IMR-90 (cell line): ENCODE measurements at places on chromosomes 6 and 20.

DNA sequence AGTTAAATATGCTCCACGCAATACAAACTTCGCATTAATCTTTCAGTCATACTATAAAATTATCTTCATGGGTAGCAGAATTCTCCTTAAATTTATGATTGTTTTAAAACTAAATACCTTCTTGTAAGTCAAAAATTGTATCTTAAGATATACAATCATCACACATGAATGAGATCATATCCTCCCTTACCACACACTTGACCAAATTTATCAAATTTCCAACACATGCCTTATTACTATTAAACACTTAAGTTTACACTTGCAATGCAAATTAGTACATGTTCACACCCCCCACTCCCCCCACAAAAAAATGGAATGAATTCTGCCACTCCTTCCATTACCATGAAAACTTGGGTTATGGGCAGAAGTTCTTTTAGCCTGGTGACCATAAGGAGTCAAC is 13.8 kb downstream of the RANBP9 start:
- peak; percentile 18 for DNase-seq

DNA sequence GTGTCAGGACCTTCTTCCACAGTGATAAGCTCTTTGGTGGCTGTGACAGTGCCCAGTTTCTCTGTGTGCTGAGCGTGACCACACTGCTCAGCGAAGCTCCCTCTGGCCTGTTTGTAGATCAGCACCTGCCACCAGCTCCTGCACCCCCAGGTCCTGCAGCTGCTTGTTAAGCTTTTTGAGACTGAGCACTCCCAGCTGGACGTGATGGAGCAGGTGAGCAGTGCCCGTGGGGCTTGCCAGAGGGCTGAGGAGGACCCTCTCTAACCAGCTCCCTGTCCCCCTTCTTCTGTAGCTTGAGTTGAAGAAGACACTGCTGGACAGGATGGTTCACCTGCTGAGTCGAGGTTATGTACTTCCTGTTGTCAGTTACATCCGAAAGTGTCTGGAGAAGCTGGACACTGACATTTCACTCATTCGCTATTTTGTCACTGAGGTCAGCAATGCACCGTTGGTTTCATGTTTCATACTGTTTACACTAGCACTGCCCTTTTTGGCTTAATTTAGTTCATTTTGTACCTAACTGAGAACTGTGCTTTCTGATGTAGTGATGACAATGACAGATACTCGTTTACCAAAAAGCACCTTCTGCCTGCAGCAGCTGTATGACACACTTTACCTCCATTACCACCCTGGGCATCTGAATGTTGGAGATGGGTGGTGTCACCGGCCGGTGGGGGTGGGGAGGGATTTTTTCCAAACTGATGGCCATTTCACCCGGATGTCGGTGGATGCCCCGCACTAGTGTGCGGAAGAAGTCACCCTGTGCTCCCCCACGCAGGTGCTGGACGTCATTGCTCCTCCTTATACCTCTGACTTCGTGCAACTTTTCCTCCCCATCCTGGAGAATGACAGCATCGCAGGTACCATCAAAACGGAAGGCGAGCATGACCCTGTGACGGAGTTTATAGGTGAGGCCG is 12.5 kb downstream of the NELFCD start:
- DNase-seq: no peak

DNA sequence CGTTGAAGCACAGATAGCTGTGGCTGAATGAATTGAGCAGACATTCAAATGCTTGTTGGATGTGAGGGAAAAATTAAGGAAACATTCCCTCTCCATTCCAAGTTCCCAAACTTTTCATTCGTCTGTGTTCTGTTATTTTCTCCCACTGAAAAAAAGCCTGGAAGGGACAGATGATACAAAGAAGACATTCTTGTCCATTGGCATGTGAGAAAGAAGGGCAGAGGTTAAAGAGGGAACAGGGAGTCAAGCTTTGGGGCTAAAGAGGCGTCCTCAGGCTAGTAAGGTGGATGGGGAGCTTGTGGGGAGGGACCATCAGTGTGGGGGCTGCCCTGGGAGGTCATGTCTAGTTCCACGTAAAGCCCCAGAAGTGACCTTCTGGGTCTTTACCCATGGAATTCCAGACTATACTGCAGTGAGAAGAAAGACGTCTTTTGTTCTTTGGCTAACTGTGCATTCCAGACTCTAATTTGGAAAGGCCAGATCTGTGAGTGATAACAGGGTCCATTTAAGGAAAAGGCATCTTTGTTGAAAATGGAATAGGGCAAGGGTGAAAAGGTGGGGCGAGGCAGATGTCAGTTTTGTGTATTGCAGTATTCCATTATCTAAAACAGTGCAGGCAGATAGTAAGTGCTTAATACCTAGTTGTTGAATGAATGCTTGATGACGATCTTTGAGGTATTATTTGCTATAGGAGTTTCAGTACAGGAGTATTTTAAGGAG is 117.5 kb downstream of the SOX4 start:
- DNase-seq: no peak

DNA sequence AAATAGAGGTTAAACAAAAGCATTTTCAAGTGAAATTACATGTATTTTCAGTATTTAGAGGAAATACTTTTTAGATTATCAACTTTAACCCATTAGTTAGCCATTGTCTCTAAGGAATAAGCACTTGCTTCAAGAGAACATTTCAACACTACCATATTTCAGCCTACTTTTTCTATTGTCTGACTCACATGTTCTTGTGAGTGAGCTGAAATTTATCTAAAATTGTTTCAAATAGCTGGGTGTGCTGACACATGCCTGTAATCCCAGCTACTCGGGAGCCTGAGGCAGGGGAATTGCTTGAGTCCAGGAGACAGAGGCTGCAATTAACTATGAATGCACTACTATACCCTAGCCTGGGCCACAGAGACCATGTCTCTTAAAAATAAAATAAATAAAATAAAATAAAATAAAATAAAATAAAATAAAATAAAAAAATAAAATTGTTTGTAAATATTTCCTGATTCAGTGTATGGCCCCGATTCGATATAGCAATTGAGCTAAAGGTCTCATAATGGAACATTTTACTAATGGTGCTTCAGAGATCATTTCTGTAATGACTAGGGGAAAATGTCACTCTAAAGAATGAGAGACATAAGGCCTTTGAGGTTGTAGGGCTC is 324.6 kb upstream of the PLCB4 start:
- peak; percentile 57 for DNase-seq

GRCh38 chr6:52135217-52135616 is 47.8 kb upstream of the PKHD1 start:
- no peak for DNase-seq

DNA sequence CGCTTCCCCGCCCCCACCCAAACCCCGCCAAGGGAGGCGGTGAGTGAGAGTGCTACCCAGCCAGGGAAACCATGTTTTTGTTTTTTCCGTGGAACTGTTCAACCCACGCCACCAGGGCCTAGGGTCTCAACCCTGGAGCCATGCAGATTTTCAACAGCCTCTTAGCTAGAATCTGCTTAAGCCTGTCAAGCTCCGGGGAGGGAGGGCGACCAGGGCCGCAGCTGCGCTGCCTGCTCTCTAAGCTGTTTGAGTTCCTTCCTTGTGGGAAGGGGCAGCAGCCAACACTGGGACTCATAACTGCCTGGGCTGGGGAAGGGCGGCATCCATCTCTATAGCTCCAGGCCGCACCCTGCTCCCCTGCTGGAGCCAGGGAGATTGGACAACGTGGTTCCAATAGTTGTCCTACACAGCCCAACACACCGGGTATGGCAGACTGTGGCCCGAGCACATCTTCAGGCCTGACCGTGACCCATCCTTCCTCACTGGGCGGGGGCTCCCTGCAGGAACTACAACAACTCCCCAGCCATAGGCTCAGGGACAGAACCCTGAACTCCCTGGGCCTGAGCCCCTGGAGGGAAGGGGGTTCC is 1065.7 kb upstream of the MANEA start:
- no peak for DNase-seq

DNA sequence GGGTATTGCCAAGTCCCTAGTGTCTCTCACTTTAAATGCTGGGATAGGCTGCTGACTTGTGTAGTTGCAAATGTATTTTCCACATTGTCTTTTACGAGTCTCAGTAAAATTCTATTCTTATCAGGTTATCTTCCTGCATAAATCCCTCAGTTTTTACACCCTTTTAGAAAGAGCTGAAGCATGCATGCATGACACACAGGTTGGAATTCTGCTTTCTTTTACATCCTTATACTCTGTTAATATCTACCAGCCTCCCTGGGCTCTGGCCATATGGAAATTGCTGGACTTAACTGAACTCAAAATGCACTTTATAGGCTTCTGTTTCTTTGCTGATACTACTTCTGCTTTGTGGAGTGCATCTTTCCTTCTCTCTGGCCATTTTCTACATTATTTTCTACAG is 477.4 kb downstream of the FRK start:
- no peak for DNase-seq
